ENCODE measurements at places on chromosomes 6 and 20. TPM values are rescaled to one million over a fixed set of nuclear protein-coding genes. Genes with fewer than 3 reads are reported as not detected.

SLC25A27 gene
- 2.4 TPM for total RNA-seq

BIRC7 gene
- total RNA-seq = not detected

ZSCAN9 gene
- total RNA-seq = 7.3 TPM

PPP1R3G gene
- 1.5 TPM for total RNA-seq

GMPR gene
- total RNA-seq = 2.2 TPM

ZNF335 gene
- 12.6 TPM for total RNA-seq

HLA-DQB1 gene
- total RNA-seq = not detected

ELOVL5 gene
- total RNA-seq = 60.3 TPM

BPIFB2 gene
- not detected for total RNA-seq

DLK2 gene
- total RNA-seq = 0.51 TPM

MTFR2 gene
- not detected for total RNA-seq

TXLNB gene
- total RNA-seq = 0.13 TPM

LMBRD1 gene
- 36.7 TPM for total RNA-seq

SLC22A3 gene
- total RNA-seq = not detected

FHL5 gene
- total RNA-seq = not detected

DPPA5 gene
- not detected for total RNA-seq

POM121L2 gene
- total RNA-seq = not detected

MICB gene
- 4.1 TPM for total RNA-seq

SLC26A8 gene
- not detected for total RNA-seq

GSTA3 gene
- total RNA-seq = not detected

DST gene
- 411 TPM for total RNA-seq

BEND6 gene
- 20.6 TPM for total RNA-seq

C6orf163 gene
- total RNA-seq = 1.5 TPM

PSORS1C2 gene
- not detected for total RNA-seq

NEURL2 gene
- total RNA-seq = 8.3 TPM

IL17A gene
- total RNA-seq = not detected

MYO6 gene
- 10.9 TPM for total RNA-seq

SLC17A5 gene
- 18.4 TPM for total RNA-seq
